ENCODE measurements at places on chromosomes 16 and 17. TPM values are rescaled to one million over a fixed set of nuclear protein-coding genes. Genes with fewer than 3 reads are reported as not detected.

- no peak for DNase-seq
- peaks cover 36% of the 10 kb centered on the region for H3K4me1 ChIP-seq
- H3K36me3 ChIP-seq = no peaks in the 10 kb centered on the region
- H3K27me3 ChIP-seq = no peaks in the 10 kb centered on the region
- H3K4me3 ChIP-seq = peak overlapping the region; percentile 78
Observed at GRCh38 chr17:49708515-49709183, 885 bp upstream of the SLC35B1 start.

DNA sequence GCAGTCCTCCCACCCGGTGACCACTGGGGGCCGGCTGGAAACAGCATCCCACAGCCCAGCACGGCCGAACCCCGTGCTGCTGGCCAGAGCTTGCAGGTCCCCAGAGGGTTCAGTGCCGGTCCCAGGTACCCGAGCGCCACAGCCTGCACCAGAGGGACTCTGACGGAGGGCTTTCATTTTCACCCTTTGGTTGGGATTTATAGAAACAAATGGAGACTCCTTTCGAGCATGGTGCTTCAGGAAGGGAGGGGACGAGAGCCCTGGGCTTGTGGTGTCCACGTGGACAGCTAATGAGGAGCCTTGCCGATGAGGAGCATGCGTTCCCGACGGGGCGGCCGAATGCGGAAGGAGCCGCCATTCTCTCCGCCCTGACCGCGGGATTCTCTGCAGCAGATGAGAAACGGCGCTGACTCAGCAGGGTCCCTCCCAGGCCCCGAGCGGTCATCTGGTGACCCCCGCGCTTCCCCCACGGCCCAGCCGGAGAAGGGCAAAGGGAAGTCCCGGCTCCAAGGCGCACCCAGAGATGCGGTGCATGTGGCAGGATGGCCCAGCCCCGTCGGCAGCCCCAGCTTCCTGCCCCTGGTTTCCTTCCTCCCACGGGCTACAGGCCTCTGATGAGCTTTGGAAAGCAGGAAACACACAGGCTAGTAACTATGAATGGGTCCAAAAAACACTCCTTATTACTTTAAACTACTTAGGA is 9.8 kb downstream of the SLC38A10 start:
- H3K27me3 ChIP-seq = no peaks in the 10 kb centered on the region
- DNase-seq = no peak
- H3K27ac ChIP-seq = peak overlapping the region; percentile 59
- H3K4me3 ChIP-seq = peak overlapping the region; percentile 23
- H3K36me3 ChIP-seq = peaks cover 36% of the 10 kb centered on the region

SLC26A11 gene
- total RNA-seq = 22.8 TPM

EVPLL gene
- total RNA-seq = 16.7 TPM

CEP295NL gene
- 7.9 TPM for total RNA-seq

- no peaks in the 10 kb centered on the region for H3K36me3 ChIP-seq
- H3K27ac ChIP-seq = no peak overlapping the region
- H3K27me3 ChIP-seq = no peaks in the 10 kb centered on the region
Observed at GRCh38 chr16:78743556-78743955, 644.1 kb downstream of the WWOX start.

- peak overlapping the region; percentile 72 for H3K4me3 ChIP-seq
- H3K27me3 ChIP-seq = peaks cover 12% of the 10 kb centered on the region
- DNase-seq = no peak
Observed at GRCh38 chr17:79838522-79839274, 542 bp downstream of the CBX4 start.

DNA sequence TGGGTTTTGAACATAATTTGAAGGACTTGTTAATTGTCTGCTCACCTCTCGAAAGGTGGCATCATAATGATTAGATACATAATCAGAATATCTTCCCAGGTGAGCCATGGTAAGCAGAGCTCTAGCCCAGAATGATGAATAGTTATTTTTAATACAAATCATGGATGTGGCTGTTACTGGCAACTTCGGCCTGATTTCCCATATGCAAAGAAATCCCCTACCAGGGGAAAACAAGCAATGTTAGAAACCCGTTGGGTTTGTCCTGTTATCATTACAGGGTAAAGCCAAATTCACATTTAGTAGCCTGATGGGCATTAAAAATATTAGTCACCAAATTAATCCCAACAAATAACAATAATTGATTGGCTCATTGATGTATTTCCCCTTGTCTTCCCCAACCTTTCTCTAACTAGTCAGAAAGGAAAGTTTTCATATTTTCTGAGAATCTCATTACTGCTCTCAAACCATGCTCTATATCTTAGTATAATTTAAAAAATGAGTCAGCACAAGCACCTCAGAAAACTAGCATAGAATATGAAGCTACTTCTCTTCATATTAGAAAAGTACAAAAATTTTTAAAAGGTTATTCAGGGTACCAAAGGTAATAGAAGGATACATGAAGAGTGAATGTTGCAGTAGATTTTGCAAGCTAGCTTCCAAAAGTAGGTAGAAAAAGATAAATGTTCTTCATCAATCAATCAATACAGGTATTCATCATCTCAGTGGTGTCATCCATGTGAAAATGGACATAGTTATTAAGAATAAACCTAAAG is 5.0 kb downstream of the STAT5B start:
- no peaks in the 10 kb centered on the region for H3K36me3 ChIP-seq
- H3K27ac ChIP-seq = peak overlapping the region; percentile 34
- DNase-seq = no peak

PRPSAP1 gene
- total RNA-seq = 92.6 TPM

SCGB1C2 gene
- total RNA-seq = not detected

DNA sequence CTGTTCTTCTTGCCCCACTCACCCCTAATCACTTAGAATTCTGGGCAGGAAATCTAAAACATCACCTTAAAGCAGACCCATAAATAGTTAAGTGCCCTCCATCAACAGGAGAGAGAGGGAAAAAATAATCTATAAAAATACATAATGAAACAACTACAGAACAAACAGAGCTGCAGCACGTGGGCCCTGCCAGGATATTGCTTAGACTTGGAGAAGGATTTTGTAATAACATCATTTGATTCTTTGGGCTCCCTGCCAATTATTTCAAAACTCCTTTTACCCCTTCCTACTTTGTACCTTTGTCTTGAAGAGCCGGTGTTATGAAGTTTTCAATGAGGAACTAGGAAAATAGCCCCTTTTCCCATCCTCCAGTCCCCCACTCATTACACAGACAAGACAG is 130.6 kb upstream of the TOX3 start:
- H3K4me3 ChIP-seq = no peak overlapping the region
- no peak overlapping the region for H3K27ac ChIP-seq
- no peaks in the 10 kb centered on the region for H3K27me3 ChIP-seq
- no peaks in the 10 kb centered on the region for H3K4me1 ChIP-seq

- no peaks in the 10 kb centered on the region for H3K36me3 ChIP-seq
- DNase-seq = no peak
- H3K4me1 ChIP-seq = peaks cover 34% of the 10 kb centered on the region
- no peak overlapping the region for H3K4me3 ChIP-seq
- H3K27me3 ChIP-seq = no peaks in the 10 kb centered on the region
Observed at GRCh38 chr17:78329263-78330059, 30.4 kb downstream of the SOCS3 start.

- H3K4me3 ChIP-seq = no peak overlapping the region
- DNase-seq = peak; percentile 58
- H3K27me3 ChIP-seq = no peaks in the 10 kb centered on the region
- no peaks in the 10 kb centered on the region for H3K4me1 ChIP-seq
- H3K36me3 ChIP-seq = no peaks in the 10 kb centered on the region
Observed at GRCh38 chr16:57563761-57564160, 21.3 kb downstream of the ADGRG5 start.

DNA sequence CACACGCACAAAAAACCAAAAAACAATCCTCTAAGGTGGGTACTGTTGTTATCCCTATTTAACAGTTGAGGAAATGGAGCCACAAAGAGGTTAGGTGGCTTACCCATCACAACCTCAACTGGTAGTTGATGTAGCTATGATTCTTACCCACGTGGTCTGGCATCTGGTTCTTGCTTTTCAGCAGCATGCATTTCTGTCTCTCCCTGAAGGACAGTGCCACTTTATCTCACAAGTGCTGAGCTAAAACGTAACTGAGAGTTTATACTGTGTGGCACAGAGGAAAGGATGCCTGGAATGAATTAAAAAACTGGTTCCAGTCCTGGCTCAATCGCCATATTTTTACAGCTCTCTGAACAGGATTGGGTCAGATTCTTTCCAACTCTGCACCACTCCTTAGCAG is 1.9 kb upstream of the CORO6 start:
- no peak for DNase-seq
- no peaks in the 10 kb centered on the region for H3K27me3 ChIP-seq
- no peak overlapping the region for H3K27ac ChIP-seq
- H3K4me3 ChIP-seq = no peak overlapping the region
- H3K4me1 ChIP-seq = peaks cover 38% of the 10 kb centered on the region

AHSP gene
- not detected for total RNA-seq

DNA sequence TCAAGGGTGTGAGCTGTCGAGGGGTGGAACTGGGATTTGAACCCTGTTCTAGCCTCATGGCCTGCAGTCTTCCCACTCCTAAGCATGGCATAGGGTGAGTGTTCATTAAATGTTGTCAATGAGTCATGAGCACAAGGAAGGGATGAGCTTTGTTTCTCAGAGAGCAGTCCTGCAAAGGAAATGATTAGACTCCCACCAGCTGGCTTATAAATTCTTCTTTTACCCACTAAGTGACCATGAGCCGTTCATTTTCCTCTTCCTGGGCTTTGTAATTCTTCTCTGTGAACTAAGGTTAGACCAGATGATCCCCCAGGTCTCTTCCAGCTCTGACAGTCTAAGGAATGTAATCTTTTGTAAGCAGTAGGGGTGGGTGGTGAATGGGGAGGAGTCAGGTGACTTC is 47.9 kb upstream of the HNF1B start:
- H3K4me3 ChIP-seq = no peak overlapping the region
- H3K4me1 ChIP-seq = no peaks in the 10 kb centered on the region
- H3K27ac ChIP-seq = no peak overlapping the region
- no peaks in the 10 kb centered on the region for H3K36me3 ChIP-seq

GAST gene
- total RNA-seq = not detected

TERB1 gene
- not detected for total RNA-seq

DNA sequence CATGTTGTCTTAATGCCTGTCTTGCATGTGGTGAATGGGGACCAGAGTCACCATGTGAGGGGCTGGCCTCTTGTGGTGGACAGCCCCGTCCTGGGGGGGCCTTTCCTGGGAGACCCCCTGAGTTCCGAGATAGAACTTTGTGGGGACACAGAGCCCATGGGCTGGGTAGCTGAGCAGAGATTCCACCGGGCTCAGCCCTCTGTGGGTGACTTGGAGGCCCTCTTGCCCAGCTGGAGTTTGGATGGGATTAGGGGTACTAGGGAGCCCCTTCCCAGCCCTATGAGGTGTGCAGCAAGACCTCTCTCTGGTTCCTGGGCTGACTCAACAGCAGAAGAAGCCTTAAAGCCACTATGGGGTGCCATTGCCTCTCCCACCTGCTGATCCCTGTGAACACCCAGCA is 38.1 kb downstream of the MRC2 start:
- DNase-seq = no peak
- H3K4me3 ChIP-seq = no peak overlapping the region
- no peaks in the 10 kb centered on the region for H3K27me3 ChIP-seq
- no peaks in the 10 kb centered on the region for H3K36me3 ChIP-seq
- H3K27ac ChIP-seq = no peak overlapping the region

GRB7 gene
- total RNA-seq = 23.6 TPM

GRCh38 chr17:4109449-4109848 is 33.4 kb downstream of the ZZEF1 start:
- no peak overlapping the region for H3K4me3 ChIP-seq
- no peak for DNase-seq
- no peaks in the 10 kb centered on the region for H3K4me1 ChIP-seq
- no peaks in the 10 kb centered on the region for H3K36me3 ChIP-seq
- H3K27me3 ChIP-seq = no peaks in the 10 kb centered on the region

DNA sequence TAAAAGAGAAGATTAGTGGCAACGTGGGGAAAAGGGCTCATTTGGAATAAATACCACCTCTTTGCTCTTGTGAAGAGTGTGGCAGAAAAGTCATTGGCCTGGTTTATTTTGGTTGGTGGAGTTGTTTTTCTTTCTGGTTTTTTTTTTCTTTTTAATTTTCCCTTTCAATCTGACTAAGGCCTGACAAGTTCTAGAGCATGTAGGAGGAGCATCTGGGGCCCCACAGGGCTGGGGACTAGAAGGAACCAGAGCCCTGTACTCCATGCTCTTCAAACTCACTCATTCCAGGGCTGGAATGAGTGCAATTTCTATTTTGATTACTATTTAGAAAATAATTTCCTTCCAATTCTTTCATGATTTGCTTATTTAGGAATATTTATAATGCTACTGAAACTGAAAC is 13.3 kb downstream of the IRX5 start:
- DNase-seq = no peak
- H3K27me3 ChIP-seq = peaks cover 7% of the 10 kb centered on the region
- peaks cover 4% of the 10 kb centered on the region for H3K4me1 ChIP-seq
- no peaks in the 10 kb centered on the region for H3K36me3 ChIP-seq
- no peak overlapping the region for H3K27ac ChIP-seq

GRCh38 chr17:28274591-28275265 is 44.3 kb upstream of the TMEM97 start:
- no peaks in the 10 kb centered on the region for H3K27me3 ChIP-seq
- peak; percentile 47 for DNase-seq
- H3K4me3 ChIP-seq = no peak overlapping the region
- no peaks in the 10 kb centered on the region for H3K36me3 ChIP-seq

GRCh38 chr16:55500530-55501011 is 8.3 kb upstream of the LPCAT2 start:
- DNase-seq = peak; percentile 89
- H3K4me1 ChIP-seq = peaks cover 53% of the 10 kb centered on the region
- no peak overlapping the region for H3K4me3 ChIP-seq
- H3K36me3 ChIP-seq = peaks cover 19% of the 10 kb centered on the region
- no peaks in the 10 kb centered on the region for H3K27me3 ChIP-seq

GRCh38 chr17:46857600-46857999 is 6.2 kb downstream of the WNT9B start:
- H3K27ac ChIP-seq = no peak overlapping the region
- H3K4me3 ChIP-seq = no peak overlapping the region
- no peaks in the 10 kb centered on the region for H3K36me3 ChIP-seq
- no peaks in the 10 kb centered on the region for H3K4me1 ChIP-seq
- H3K27me3 ChIP-seq = no peaks in the 10 kb centered on the region
- DNase-seq = no peak

DNA sequence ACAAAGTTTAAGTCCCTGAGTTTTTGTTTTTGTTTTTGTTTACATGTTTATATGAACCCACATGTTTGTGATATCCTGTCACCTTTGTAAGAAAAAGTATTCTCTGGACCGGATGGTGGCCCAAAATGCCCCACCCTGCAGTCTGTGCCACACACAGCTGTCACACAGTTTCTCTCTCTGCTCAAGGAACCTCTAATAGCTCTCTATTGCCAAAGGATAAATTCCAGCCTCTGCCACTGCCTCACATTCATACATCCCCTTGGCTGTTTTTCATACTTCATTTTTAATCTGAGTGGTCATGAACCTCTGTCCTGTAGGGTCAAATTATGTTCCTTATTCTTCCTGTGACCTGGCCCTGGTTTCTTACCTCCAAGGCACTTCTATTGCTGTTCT is 520.3 kb upstream of the CDH5 start:
- H3K27me3 ChIP-seq = no peaks in the 10 kb centered on the region
- DNase-seq = no peak
- H3K36me3 ChIP-seq = no peaks in the 10 kb centered on the region
- H3K4me3 ChIP-seq = no peak overlapping the region

All from vagina (tissue), 2 donors.